ENCODE measurements at places on chromosomes 3 and 15.

- no peak for DNase-seq
Observed at GRCh38 chr3:182710557-182711157, 82.6 kb upstream of the ATP11B start.

DNA sequence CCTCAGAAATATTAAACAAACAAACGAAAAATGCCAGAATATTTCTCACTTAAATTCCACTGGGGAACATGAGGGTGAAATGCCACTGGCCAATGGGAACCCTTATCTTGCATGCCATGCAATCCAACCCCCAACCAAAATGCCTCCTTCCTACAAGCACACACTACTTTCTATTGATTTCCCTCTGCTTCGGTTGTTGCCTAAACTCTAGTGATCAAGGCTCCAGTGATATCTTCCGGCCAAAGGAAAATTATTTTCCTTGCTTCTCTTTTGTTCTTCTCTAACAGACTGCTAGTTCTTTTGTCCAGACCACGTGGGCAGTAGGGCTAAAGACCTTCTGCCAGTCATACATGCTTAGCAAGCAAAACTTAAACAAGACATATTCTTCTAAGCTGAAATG lies 115.7 kb downstream of the TMCC1 start:
- DNase-seq = no peak

GRCh38 chr15:98580572-98580971 lies 67.8 kb upstream of the IGF1R start:
- DNase-seq = peak; percentile 34

GRCh38 chr3:34683851-34684250 lies 885.4 kb downstream of the PDCD6IP start:
- DNase-seq = no peak

GRCh38 chr15:64247906-64248541 lies 85.2 kb upstream of the PPIB start:
- DNase-seq = peak; percentile 77

GRCh38 chr15:68818769-68819494 lies 1.8 kb downstream of the ANP32A start:
- DNase-seq = peak; percentile 45

DNA sequence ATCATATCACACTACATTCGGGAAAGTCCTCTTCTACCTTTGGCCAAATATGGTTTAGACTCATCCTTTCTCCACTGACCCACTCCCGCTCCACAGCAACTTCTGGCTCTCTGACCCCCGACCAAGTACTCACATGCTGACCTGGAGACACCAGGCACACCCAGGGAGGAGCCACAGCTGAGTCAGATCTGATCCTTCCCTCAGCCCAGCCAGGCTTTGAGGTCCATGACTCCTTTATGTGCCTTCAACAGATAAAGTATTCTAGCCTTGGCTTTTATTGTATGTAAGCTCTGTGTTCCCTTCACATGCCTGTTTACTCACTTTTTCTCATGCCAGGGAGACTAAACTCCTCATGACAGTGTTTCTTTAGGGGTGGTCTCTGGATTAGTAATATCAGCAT lies 166.9 kb upstream of the UMPS start:
- peak; percentile 21 for DNase-seq

DNA sequence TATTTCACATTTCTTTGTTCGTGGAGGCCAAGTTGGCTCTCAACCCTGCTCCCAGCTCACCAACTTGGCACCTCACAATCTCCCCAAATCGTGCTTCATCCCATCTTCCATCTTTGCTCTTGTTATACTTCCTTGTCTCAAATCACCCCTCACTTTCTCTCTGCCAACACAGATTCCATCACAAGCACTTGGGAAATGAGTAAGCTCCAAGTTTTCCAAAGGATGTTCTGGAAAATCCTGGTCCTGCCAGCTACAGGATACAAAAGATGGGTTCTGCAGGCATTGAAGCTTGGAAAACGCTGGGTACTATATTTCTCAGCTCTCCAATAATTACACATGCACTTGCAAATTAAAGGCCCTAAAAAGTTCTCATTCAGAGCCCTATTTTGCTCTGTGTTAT lies 4.1 kb upstream of the TM4SF4 start:
- DNase-seq = no peak

- no peak for DNase-seq
Observed at GRCh38 chr3:108907194-108907593, 46.5 kb downstream of the GUCA1C start.

DNA sequence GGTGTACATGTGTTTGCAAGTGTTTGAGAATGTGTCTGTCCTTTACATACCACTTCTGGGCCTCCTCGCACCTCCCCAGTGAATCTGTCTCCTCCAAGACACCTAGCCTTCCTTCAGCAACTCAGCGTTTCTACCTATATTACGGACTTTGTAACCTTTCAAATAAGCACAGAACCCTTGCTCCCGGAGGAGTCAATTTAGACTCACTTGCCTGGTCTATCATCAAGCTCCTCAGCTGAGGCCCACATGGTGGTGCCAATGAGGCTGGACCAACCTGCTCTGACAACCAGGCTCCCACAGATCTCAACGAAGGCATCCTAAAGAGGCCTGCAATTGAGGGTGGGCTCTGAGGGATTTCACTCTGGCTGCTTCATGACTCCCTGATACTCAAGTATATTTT lies 32.8 kb upstream of the TIMP4 start:
- no peak for DNase-seq
